ENCODE measurements at places on chromosomes 12 and 14. TPM values are rescaled to one million over a fixed set of nuclear protein-coding genes. Genes with fewer than 3 reads are reported as not detected.
A peak's percentile ranks its signal among the peaks of the same experiment; 100 is the strongest.

- no peaks in the 10 kb centered on the region for H3K36me3 ChIP-seq
- DNase-seq = no peak
- H3K27ac ChIP-seq = no peak overlapping the region
Measured at GRCh38 chr12:42426746-42427145, 100.8 kb downstream of the PPHLN1 start.

GRCh38 chr14:38761033-38761432 lies 342.0 kb downstream of the SEC23A start:
- no peaks in the 10 kb centered on the region for H3K27me3 ChIP-seq
- no peak for DNase-seq
- H3K27ac ChIP-seq = no peak overlapping the region
- no peaks in the 10 kb centered on the region for H3K4me1 ChIP-seq
- no peak overlapping the region for H3K4me3 ChIP-seq

DNA sequence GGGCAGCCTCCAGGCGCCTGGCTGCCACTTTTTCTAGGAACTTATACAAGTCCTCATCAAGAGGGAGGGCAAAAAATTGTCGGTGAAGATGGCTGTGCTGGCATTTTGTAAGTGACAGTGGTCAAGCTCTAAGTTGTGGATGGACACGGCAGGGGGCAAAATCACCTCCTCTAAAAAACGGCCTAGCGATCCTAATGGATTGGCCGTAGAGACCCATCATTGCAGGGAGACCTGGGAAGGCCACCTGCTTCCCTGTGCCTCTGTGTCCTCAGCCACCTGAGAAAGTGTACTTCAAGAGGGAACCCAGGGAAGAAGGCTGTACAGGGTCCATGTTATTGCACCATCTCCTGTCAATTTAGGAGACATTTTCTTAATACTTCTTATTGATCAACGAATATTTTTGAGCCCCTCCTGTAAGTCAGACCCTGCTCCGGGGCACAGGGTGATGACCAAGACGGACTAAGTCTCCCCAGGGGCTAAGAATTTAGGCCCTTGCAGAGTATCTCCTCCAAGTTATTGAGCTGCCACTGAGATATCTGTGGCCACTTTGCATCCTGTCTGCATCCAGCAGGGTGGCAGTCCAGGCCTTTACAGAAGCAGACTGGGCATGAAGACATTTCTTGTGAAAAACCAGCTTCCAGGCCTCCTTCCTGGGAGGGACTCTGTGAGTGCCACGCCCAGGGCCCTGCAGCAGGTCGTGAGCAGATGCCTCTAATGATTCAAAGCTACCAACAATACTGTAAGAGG lies 40.5 kb downstream of the PSMA6 start:
- peaks cover 29% of the 10 kb centered on the region for H3K4me1 ChIP-seq
- peak overlapping the region; percentile 96 for H3K27ac ChIP-seq
- no peak for DNase-seq
- H3K27me3 ChIP-seq = no peaks in the 10 kb centered on the region
- no peaks in the 10 kb centered on the region for H3K36me3 ChIP-seq

DNA sequence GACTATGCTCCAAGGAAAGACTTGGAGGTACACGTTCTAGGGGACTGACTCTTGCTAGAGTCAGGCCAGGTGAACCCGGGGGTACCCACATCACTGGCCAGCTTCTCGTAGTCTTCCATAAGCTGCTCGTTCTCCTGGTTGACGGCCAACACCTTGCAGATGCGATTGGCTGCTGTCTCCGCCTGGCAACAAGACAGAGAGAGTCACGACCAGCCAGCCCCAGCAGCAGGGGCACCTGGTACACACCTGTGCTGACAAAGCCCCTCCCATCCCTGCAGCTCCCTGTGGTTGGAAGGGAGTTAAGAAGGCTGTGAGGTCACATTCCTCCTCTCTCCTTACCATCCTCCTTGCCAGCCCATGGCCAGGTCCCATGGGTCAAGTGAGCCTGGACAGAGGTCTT lies 85.5 kb downstream of the ACTN1 start:
- peak; percentile 69 for DNase-seq
- H3K4me1 ChIP-seq = peaks cover 71% of the 10 kb centered on the region
- H3K36me3 ChIP-seq = peaks cover 87% of the 10 kb centered on the region

DNA sequence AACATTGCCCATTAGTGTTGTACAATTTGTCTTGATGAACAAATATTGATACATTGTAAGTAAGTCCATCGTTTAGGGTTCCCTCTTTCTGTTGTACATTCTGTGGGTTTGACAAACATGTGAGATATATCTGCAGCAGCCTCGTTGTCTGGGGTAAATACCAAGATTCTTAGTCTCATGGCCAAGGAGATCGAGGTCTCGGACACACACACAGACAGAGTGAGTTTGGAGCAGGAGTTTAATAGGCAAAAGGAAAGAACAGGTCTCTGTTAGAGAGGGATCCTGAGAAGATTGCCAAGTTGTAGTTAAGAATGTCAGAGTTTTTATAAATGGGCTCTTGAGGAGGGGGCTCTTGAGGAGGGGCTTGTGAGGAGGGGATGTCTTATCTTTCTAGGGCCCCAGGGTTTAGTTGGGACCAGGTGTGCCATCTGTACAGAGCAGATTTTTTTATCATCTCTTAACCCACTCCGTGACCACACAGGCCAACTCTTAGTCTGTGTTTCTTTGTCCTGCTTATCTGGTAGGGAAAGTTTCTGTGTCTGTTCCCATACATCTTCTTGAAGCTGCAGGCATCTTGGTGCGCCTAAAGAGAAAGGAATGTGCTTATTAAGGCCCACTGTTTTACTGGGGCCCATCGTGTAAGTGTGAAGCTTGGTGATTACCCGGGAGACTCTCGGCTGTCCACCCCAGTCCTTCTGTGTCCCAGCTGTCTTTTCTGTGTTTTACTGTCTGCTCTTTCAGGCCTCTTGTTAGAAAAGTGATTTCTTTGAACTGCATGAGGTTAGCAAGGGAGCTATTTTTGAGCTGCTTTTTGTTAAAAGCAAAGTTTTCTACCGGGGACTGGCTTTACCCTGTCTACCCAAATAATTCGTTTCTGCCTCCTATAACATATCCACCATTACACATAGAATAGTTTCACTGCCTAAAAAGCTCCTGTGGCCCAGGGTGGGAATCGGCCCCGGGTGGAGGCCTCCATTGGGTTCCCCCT lies 22.4 kb upstream of the CLEC2D start:
- H3K4me3 ChIP-seq = peak overlapping the region; percentile 64
- H3K27ac ChIP-seq = peak overlapping the region; percentile 84
- DNase-seq = no peak

- H3K27ac ChIP-seq = no peak overlapping the region
- H3K27me3 ChIP-seq = peaks cover 32% of the 10 kb centered on the region
- no peaks in the 10 kb centered on the region for H3K36me3 ChIP-seq
Measured at GRCh38 chr14:100587763-100588411, 670 bp upstream of the BEGAIN start.

DNA sequence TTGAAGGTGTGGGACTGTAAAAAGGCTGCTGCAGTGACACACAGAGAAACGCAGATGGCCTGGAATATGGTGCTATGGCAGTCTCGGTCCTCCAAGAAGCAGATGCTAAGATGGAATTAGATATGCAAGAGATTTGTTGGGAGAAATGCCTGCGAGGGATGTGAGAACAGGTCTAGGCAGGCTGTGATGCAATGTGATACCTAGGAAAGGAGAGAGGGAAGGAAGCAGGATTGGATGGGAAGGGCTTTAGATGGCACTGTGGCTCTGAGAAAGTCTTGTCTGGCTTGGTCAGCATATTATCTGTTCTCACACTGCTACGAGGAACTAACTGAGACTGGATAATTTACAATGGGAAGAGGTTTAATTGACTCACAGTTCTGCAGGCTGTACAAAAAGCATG lies 374.4 kb downstream of the BCAT1 start:
- no peak for DNase-seq
- no peak overlapping the region for H3K4me3 ChIP-seq
- H3K27ac ChIP-seq = no peak overlapping the region
- H3K36me3 ChIP-seq = no peaks in the 10 kb centered on the region
- H3K4me1 ChIP-seq = no peaks in the 10 kb centered on the region

GRCh38 chr12:7349418-7349817 lies 45.5 kb downstream of the ACSM4 start:
- H3K36me3 ChIP-seq = no peaks in the 10 kb centered on the region
- DNase-seq = no peak
- no peaks in the 10 kb centered on the region for H3K4me1 ChIP-seq

GRCh38 chr12:105841840-105842239 lies 296.9 kb downstream of the NUAK1 start:
- H3K27ac ChIP-seq = no peak overlapping the region
- no peaks in the 10 kb centered on the region for H3K36me3 ChIP-seq
- H3K27me3 ChIP-seq = no peaks in the 10 kb centered on the region
- DNase-seq = peak; percentile 73

DNA sequence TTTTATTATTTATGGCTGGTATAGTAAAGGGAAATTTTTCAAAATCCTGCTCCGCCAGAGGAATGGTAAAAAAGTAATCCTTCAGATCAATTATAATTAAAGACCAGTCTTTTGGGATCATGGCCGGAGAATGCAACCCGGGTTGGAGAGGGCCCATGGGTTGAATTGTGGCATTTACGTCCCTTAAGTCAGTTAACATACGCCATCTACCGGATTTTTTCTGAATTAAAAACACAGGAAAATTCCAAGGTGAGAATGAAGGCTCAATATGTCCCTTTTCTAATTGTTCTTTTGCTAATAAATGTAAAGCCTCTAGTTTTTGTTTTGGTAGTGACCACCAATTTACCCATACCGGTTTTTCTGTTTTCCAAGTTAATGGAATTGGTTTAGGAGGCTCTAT lies 602.8 kb downstream of the ALG10 start:
- DNase-seq = no peak
- H3K4me3 ChIP-seq = no peak overlapping the region
- H3K36me3 ChIP-seq = no peaks in the 10 kb centered on the region
- no peaks in the 10 kb centered on the region for H3K4me1 ChIP-seq
- no peaks in the 10 kb centered on the region for H3K27me3 ChIP-seq

DNA sequence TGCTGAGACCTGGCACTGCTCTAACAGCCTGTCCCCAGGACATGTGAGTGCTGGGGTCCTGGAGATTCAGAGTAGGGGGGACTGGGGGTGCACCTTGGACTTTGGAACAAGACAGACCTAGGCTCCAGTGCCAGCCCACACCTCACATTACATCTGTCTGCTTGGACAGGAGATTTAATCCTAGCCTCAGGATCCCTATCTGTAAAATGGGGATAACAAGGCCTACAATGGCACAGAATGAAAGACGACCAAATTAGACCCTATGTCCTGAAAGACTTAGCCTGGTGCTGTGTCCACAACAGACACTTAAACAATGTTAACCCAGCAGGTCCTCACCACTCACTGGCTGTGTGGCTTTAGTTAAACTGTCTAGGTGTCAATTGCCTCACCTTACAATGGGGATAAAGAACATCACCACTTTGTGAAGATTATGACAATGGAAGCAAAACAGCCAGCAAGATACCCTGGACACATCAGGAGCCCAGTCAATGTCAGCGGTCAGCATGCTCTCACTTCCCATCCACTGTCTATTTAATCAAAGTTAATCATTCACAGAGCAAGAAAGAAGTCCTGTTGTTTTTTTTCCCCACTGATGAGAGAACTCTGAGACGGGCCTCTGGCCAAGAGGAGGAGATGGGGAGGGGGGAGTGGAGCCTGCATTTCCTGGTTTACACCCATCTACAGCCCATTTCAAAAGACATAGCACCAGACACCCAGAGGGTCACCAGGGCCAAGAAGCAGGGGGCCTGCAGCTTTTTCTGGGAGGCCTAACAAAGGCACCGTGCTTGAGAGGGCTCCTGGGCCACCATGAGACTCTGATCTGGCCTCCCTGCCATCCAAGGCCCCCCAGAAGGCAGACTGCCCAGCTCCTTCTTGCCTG lies 40.6 kb downstream of the ACTN1 start:
- H3K27me3 ChIP-seq = no peaks in the 10 kb centered on the region
- H3K36me3 ChIP-seq = peaks cover 8% of the 10 kb centered on the region
- DNase-seq = peak; percentile 64
- H3K27ac ChIP-seq = peak overlapping the region; percentile 98
- no peaks in the 10 kb centered on the region for H3K4me1 ChIP-seq
- no peak overlapping the region for H3K4me3 ChIP-seq

DNA sequence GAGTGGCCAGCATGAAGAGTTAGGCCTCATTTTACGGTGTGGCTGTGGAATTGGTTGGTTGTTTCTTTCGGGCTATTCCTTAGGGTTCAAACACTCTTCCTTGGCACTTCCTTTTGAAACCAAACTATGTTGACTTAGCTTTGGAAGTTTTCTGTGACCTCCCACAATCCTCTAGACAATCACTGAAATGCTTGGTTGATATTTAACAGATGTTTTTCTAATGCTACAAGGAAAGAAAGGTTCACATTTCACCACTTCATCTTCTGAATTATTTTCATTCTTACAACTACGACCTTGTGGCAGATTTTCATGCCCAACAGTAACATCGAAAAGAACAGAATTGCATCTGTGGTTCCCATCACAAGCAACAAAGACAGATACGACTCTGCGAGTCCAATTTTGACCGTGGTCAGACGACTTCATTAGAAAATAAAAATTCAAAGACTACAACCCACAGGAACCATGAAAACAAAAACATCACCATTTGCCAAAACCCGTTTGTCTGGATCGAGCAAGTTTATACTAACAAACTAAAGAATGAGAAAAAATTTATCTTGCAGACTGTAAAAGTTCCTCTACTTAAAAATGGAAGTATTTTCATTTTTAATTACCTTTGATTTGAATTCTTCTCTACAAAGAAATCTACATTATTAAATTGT lies 16.9 kb downstream of the PRKAB1 start:
- no peak for DNase-seq
- H3K27ac ChIP-seq = no peak overlapping the region
- H3K4me3 ChIP-seq = no peak overlapping the region
- peaks cover 21% of the 10 kb centered on the region for H3K36me3 ChIP-seq
- no peaks in the 10 kb centered on the region for H3K4me1 ChIP-seq

GRCh38 chr14:104954746-104955395 lies 23.3 kb downstream of the AHNAK2 start:
- H3K36me3 ChIP-seq = peaks cover 38% of the 10 kb centered on the region
- no peak overlapping the region for H3K27ac ChIP-seq
- H3K4me1 ChIP-seq = no peaks in the 10 kb centered on the region
- no peaks in the 10 kb centered on the region for H3K27me3 ChIP-seq
- H3K4me3 ChIP-seq = no peak overlapping the region
- no peak for DNase-seq

- H3K4me1 ChIP-seq = no peaks in the 10 kb centered on the region
- H3K27ac ChIP-seq = no peak overlapping the region
- no peaks in the 10 kb centered on the region for H3K27me3 ChIP-seq
- no peak overlapping the region for H3K4me3 ChIP-seq
- DNase-seq = no peak
Measured at GRCh38 chr12:40587421-40587820, 104.8 kb upstream of the CNTN1 start.

- H3K27me3 ChIP-seq = no peaks in the 10 kb centered on the region
- peak overlapping the region; percentile 15 for H3K27ac ChIP-seq
- H3K36me3 ChIP-seq = no peaks in the 10 kb centered on the region
Measured at GRCh38 chr14:79395061-79395460, 816.2 kb downstream of the DIO2 start.

- no peaks in the 10 kb centered on the region for H3K27me3 ChIP-seq
- no peaks in the 10 kb centered on the region for H3K4me1 ChIP-seq
- no peak for DNase-seq
- H3K36me3 ChIP-seq = peaks cover 52% of the 10 kb centered on the region
- no peak overlapping the region for H3K4me3 ChIP-seq
Measured at GRCh38 chr14:22607291-22607690, 9.2 kb downstream of the ABHD4 start.

IL22 gene
- total RNA-seq = not detected

RERG gene
- total RNA-seq = 83.8 TPM

DLK1 gene
- total RNA-seq = not detected

MDP1 gene
- total RNA-seq = 30.5 TPM

FOXM1 gene
- 0.36 TPM for total RNA-seq

FAIM2 gene
- 12.8 TPM for total RNA-seq

RNU4-1 gene
- under 0.01 TPM for total RNA-seq

PRH2 gene
- 1.4 TPM for total RNA-seq

ARHGAP9 gene
- total RNA-seq = 9.2 TPM

DHRS2 gene
- not detected for total RNA-seq
